Activated CD8-positive, alpha-beta memory T cell treated with anti-CD3 and anti-CD28 coated beads, Interleukin-2, amount 10 ng/mL, durations not matched to agents 7 days and 5 days (primary cell): ENCODE measurements at places on chromosomes 5 and 9. TPM values are rescaled to one million over a fixed set of nuclear protein-coding genes. Genes with fewer than 3 reads are reported as not detected.

GPRIN1 gene
- total RNA-seq = 2.5 TPM

GRCh38 chr5:181263633-181264032 lies 2.7 kb upstream of the TRIM52 start:
- H3K27ac ChIP-seq = no peak overlapping the region
- peaks cover 8% of the 10 kb centered on the region for H3K36me3 ChIP-seq
- peaks cover 16% of the 10 kb centered on the region for H3K4me1 ChIP-seq

DNA sequence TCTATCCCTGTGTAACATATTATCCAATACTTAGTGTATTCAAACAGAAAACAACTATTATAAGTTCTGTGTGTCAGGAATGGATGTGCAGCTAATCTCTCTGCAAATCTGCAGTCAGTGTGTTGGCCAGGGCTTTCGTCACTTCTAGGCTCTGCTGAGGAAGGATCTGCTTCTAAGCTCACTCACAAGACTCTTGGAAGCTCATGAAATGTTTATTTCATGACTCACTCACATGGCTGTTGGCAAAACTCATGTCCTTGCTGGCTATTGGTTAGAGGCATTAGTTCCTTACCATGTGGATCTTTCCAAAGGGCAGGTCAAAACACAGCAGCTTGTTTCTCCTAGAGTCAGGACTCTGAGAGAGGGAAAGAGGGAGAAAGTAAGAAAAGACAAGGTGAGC lies 367.4 kb upstream of the SMARCA2 start:
- no peak overlapping the region for H3K4me3 ChIP-seq
- H3K4me1 ChIP-seq = no peaks in the 10 kb centered on the region
- no peak for DNase-seq
- no peaks in the 10 kb centered on the region for H3K36me3 ChIP-seq
- H3K27ac ChIP-seq = no peak overlapping the region
- H3K27me3 ChIP-seq = no peaks in the 10 kb centered on the region

DNA sequence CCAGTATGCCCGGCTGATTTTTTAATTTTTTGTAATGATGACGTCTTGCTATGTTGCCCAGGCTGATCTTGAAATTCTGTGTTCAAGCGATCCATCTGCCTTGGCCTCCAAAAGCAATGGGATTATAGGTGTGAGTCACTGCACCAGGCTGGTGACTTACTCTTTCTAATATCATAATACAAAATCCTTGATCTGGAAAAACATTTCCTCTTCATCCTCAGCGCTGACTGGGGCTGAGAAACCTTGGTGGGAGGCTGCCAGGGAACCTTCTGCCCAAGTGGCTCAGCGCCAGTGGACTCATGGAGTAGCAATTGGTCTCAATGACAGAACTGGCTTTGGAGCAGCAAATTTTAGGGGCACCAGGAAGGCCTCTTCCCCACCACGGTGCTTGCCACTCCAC lies 17.5 kb upstream of the SEMA4D start:
- H3K36me3 ChIP-seq = peaks cover 6% of the 10 kb centered on the region
- H3K4me3 ChIP-seq = no peak overlapping the region
- H3K4me1 ChIP-seq = peaks cover 44% of the 10 kb centered on the region
- H3K27me3 ChIP-seq = no peaks in the 10 kb centered on the region
- no peak for DNase-seq

- H3K4me1 ChIP-seq = peaks cover 10% of the 10 kb centered on the region
- no peak overlapping the region for H3K27ac ChIP-seq
- no peaks in the 10 kb centered on the region for H3K36me3 ChIP-seq
- no peaks in the 10 kb centered on the region for H3K27me3 ChIP-seq
- no peak overlapping the region for H3K4me3 ChIP-seq
These were observed 12.8 kb upstream of the JADE2 start for GRCh38 chr5:134512661-134512999.
